ENCODE measurements at places on chromosomes 12 and 14.

DNA sequence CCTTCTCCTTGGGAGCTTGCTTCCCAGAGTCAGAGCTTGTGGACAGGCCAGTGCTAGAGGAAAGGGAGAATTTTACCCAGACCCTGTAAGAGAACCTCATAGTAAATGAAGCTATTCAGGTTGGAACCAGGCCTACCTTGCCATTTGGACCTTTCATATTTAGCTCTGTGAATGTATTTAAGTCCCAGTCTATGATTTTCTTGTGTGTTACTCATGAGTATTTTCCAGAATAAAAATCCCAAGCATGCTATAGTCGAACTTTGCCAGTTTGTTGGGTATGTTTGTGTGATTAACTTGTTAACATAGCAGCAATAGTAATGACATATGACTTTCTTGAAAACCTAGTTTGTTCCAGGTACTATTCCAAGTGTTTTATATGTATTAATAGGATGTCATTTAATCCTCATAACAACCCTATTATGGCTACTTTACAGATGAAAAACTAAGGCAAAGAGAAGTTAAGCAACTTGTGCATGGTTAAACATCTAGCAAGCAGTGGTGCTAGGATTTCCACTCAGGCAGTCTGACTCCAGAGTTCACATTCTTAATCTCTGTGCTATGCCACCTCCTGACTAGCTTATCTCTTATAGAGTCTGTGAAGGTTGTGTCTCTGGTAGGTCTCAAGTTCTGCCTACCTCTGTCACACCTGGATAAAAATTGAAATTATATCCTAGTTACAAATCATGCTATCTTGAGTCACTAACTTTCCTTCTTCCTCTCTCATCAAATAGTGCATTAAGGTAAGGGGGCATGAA, 47.9 kb upstream of the GARIN2 start:
- DNase-seq: no peak

DNA sequence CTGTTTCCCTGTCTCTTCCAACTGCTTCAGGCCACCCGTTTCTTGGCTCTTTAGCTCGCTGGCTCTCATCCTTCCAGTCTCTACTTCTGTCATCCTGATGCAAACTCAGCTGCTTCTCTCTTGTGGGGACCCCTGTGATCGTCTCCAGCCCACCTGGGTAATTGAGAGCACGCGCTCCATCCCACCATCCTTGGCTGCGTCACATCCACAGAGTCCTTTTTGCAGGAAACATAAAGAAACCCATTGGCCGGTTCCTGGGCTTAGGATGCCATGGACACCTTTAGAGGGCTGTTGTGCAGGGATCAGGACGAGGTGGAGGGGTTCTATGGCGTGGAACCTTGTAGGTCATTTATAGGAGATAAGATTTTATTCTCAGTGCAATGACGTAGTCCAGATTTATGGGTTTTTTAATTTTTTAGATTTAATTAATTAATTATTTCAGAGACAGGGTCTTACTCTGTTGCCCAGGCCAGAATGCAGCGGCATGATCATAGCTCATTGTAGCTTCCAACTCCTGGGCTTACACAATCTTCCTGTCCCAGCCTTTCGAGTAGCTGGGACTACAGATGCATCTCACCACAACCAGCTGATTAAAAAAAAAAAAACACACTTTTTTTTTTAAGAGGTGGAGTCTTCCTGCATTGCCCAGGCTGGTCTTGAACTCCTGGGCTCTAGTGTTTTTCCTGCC, 82.6 kb downstream of the CCDC92 start:
- DNase-seq: no peak

GRCh38 chr14:104528496-104528895, 51.1 kb upstream of the C14orf180 start:
- DNase-seq: no peak

- DNase-seq: no peak
These were observed 31.5 kb downstream of the MEG3 start for GRCh38 chr14:100857233-100857922.

DNA sequence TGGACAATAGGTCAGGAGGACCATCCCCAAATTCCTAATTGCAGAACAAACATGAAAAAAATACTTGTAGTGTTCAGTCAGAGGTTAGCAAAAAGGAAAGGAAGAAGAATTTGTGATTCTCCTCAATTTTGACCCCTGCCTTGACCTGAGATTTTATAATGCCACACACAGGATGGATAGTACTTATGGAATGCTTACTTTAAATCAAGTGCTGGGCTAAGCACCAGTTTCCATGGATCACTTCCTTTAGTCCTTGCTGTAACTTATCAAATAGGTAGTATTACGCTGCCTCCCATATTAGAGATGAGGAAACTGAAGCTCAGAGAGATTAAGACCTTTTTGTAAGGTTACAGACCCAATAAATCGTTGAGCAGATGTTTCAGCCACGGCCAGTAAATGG, 81.2 kb upstream of the OVCH1 start:
- no peak for DNase-seq

- DNase-seq: no peak
These were observed 35.2 kb upstream of the RIC8B start for GRCh38 chr12:106739318-106739717.

DNA sequence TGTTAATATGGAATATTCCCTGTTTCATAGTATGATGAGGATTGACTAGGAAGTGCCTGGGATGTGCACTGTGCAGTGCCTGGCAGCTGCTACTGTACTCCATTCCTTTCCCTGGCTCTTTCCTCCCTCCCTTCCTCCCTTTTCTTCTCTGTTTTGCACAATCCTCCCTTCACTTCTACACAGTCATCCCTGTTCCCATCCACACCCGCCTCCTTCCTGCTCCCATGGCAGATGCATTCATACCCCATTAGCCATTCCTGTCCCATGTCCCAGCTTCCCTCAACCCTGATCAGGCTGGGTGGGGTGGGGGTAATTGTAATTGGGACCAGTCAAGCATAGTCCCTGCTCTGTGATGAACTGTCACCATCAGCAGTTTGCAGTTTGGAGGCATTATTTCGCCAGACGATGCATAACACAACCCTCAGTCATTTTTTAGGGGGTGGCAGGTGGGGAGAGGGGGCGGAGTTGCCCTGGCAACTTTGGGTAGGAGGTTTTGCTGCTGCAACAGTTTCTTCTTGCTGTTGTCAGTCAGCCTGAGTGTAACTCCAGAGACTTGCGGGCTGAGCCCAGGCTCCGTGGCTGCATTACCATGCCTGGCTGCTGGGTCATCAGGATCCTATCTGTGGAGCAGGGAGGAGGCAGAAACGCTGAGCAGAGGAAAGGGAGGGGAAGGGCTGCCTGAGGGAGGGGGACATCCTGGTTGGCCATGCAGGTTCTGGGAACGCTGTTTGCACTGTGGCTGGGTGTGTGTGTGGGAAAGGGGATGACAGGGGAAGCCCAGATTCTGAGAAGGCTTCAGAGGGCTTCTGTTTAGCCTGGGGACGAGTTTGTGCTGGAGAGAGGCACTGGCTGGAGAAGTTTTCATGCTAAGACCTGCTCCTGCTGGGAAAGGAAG, 4.1 kb upstream of the KRT84 start:
- DNase-seq: no peak

DNA sequence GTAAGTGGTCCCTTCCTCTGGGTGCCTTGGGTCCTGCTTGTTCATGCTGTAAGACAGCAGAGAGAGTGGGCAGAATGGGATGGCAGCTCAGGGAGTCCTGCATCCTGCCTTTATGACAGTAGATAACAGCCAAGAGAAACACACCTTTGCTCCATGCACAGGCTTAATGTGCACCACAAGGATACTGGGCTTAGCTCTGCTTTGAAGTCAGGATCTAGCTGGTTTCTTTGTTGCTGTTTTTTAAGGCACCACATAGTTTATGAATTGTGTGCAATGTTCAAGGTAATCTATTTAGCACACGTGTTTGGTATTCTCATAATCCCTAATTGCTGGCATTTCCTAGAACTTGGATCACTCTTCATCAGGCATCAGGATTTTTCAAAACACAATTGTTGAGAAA, 239.5 kb upstream of the DCN start:
- no peak for DNase-seq

DNA sequence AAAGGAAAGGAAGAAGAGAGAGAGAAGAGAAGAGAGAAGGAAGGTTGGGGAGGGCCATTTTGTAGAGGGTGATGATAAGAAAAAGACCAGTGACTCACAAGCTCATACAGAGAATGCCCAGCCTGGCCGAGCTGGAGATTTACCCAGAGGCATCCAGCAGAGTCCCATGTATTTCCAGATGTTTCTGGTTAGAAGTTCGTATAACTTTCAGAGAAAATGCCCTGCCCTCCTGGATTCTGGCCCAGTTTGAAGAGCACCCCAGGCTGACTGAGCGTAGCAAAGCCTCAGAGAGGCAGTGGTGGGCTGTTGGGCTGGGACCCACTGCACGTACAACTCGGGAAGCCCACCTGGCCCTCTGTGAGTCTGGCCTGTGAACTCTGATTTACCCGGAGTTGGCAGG, 221.8 kb downstream of the SLC41A2 start:
- no peak for DNase-seq

DNA sequence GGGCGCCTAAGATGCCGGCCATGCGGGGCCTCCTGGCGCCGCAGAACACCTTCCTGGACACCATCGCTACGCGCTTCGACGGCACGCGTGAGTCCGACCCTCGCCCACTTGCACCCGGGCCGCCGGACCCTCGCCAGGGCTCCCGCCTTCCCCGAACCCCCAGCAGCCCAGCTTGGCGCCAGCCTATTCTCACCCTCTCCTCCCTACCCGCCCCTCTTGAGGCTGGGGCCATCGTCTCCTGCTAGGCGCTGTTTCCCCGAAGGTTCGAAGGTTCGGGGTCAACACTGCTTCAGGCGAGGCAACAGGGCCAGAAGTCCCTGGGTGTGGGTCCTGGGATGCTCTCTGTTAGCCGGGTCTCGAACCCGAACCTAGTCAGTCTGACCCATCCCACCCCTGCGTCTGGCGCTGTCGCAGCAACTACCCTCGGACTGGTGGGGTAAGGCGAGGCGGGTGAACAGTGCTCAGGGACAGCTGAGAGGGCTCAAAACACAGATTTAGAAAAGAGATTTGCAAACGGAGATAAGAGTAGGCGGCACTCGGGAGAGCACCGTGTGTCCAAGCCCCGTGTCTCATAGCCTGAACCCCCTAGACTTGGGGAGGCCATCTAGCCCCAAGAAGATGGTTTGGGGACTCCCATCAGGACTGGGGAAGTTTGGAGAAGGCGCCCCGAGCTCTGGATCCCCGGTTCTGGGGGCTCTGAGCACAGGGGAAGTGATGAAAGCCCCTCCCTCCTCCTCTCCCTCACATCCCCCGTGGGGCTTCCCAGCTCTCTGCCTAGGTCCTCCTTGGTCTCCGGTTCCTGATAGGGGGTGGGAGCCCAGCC, 787 bp downstream of the KCNH3 start:
- DNase-seq: no peak

DNA sequence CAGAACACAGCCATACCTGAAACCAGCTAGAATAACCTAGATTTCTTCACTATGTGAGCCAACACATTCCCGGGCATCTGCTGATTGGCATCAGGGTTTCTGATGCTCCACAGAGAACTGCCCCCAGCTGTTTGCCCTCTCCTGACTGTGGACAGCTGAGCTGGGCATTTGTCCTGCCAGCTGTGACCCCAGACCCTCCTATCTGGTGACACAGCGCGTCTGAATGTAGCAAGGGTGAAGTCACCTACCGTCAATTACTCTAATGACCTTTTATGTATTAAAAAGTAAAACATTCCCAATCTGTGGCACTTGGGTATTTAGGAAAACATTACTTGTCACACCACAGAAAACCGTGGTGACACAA, 29.7 kb upstream of the SFSWAP start:
- DNase-seq: no peak

DNA sequence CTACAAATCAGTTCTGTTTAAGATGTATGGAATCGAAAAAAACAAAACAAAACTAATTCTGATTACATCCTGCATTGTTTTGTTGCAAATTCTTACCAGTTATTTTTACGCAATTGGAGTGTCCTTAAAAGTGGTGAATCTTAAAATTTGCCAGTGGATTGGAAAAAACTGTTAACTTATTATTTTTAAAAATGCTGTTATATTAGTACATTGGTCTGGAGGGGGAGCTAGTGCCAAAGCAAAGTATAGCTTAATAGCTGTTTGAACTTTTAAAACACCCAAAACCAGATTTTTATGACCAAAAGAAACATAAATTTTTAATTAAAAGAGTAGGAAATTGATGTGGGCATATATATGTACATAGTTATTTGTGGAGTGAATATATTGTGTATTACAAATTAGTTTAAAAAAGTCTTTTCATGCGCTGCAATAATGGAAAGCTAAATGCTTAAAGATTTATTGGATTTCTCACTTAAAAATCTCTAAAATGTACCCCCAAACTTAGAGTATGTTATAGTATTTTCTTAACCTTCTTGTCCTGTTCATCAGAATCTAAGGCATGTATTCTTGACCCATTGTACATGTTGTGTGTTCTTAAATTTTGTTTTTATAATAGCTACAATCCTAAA, 2.5 kb downstream of the FUT8 start:
- no peak for DNase-seq

- no peak for DNase-seq
These were observed 9.9 kb downstream of the PIWIL1 start for GRCh38 chr12:130347588-130347987.

- no peak for DNase-seq
These were observed 89.6 kb downstream of the ERC1 start for GRCh38 chr12:1080520-1081223.

- no peak for DNase-seq
These were observed 17.4 kb upstream of the ARHGAP5 start for GRCh38 chr14:32059702-32060101.

- DNase-seq: no peak
These were observed 99.6 kb downstream of the DYRK2 start for GRCh38 chr12:67747869-67748742.

DNA sequence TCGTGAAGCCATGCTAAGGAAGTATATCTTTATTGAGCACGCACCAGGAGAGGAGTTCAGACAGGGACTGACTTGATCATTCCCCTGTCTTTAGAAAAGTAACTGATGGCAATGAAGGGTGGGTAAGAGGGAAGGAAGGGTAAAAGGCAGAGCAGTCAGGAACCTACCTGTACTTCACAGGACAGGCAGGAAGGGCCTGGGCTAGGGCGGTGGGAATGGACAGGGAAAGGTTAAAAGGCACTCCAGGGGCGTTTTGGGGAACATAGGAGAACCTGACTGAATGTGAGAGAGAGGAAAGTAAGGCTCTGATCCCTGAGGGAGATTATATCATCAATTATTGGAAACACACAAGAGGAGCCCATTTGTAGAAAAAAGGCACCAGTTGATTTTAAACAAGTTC, 3.9 kb downstream of the SLC35E3 start:
- DNase-seq: no peak

DNA sequence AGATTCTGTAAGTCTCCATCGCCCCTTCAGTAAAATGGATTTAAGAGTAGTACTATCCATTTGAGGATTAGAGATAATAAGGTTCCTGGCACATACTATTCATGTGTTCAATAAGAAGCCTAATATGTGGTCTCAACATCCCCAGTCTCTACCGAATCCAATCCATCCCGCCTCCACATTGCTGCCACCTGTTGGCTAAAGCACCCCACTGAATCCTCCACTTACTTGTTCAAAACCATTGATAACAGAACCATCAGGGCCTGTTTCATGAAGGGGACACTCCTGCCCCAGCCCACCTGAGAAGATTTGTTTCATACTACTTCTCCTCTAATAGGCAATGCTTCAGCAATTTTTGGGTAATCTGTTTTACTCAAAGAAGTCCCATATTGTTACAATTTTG, 147.5 kb downstream of the SLC2A13 start:
- DNase-seq: no peak

GRCh38 chr12:45426294-45426693, 210.4 kb downstream of the ANO6 start:
- no peak for DNase-seq

- DNase-seq: no peak
These were observed 287.6 kb upstream of the E2F7 start for GRCh38 chr12:77352946-77353345.

GRCh38 chr12:120012067-120012621, 23.1 kb downstream of the BICDL1 start:
- peak; percentile 77 for DNase-seq
